ENCODE measurements at places on chromosomes 2 and 18.
A peak's percentile ranks its signal among the peaks of the same experiment; 100 is the strongest.

DNA sequence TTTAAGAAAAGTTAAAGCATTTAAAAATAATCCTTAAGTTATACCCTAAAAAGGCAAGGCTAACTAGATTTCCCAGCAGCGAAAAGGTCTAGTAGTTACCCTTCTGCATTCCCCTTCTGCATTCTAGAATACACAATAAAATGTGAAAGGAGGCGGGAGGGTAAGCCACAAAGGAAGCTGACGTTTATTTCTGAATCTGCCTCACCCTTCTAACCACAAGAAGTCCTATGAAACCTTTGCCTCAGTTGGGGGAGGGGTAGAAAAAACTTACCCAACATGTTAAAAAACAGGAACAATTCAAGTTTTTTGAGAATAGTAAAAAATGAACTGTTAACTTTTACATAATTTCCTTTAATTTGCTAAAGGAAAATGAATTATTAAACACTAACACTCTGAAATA is 11.3 kb downstream of the STK17B start:
- no peak for DNase-seq

- no peak for DNase-seq
Measured at GRCh38 chr2:223215254-223215516, 163.2 kb downstream of the KCNE4 start.

- no peak for DNase-seq
Measured at GRCh38 chr2:38430196-38430595, 53.1 kb upstream of the ATL2 start.

- peak; percentile 77 for DNase-seq
Measured at GRCh38 chr2:6773007-6773693, 92.6 kb downstream of the CMPK2 start.

DNA sequence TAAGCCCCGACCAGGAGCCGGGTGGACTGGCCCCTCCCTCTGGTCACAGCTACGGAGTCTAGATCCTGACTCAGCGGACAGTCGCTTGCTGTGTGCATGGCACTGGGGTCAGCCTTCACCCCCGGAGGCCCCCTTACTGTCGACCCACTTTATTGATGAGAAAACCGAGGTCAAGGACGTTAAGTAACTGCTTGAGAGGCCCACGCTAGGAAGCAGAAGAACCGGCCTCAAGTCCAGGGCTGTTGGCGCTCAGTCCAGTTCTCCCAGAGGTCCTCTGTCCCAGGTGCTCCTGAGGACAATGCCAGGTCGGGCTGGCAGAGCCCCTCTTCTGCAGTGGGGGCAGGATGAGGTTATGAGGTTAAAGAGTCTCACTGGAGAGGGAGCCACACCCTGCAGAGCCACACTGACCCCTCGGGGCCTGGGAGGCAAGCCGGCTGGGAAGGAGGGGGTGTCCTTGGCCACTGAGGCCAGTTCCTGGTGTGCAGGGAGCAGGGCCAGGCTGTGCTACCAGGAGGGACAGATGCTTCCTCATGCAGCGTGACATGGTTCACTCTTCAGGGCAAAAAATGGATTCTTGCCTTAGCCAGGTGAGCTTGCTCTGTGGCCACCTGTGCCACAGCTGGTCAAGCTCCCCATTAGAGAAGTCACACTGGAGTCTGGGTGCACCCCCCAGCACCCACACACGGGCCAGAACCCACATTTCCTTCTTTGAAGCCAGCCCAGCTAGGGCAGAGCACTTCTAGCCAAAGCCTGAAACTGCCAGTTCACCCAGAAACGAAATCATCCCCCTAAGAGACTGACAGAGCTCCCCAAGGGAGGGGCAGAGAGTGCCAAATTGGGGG is 47.3 kb upstream of the HPCAL1 start:
- no peak for DNase-seq
